Type B pancreatic cell (in vitro differentiated cells): ENCODE measurements at places on chromosomes 1 and 21. TPM values are rescaled to one million over a fixed set of nuclear protein-coding genes. Genes with fewer than 3 reads are reported as not detected.

F5 gene
- total RNA-seq, result 5.5 and 6.0 TPM in 2 replicates

KRTAP13-2 gene
- total RNA-seq, result not detected in 2 replicates

SPRR2G gene
- not detected in 2 replicates for total RNA-seq

EXO1 gene
- total RNA-seq, result 10.2 and 25.5 TPM in 2 replicates

TBX19 gene
- 1.3 and 1.6 TPM in 2 replicates for total RNA-seq

PGLYRP3 gene
- 0.87 and 1.3 TPM in 2 replicates for total RNA-seq

GRCh38 chr1:83060221-83060620 lies 938.7 kb downstream of the TTLL7 start:
- no peak for DNase-seq

GRCh38 chr1:15916417-15916816 lies 59.5 kb downstream of the ZBTB17 start:
- DNase-seq, result no peak

DNA sequence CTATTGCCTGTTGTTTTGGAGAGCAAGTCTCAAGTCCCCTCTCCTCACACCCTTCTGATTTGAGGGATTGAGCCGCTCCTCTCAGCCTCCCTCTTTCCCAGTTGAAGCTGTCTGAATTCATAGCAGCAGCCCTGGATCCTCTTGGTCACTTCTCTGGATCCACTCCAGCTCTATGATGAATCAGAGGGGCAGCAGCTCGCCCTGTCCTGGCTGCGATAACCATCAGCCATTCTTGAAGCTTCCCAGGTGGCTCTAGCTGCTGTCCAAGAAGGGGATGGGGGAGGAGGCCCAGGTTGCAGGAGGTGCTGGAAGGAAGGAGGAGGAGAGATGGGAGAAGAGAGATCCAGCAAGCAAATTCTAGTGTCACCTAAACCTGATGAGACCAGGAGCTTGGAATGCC lies 31.3 kb downstream of the WNT4 start:
- DNase-seq, result no peak

DNA sequence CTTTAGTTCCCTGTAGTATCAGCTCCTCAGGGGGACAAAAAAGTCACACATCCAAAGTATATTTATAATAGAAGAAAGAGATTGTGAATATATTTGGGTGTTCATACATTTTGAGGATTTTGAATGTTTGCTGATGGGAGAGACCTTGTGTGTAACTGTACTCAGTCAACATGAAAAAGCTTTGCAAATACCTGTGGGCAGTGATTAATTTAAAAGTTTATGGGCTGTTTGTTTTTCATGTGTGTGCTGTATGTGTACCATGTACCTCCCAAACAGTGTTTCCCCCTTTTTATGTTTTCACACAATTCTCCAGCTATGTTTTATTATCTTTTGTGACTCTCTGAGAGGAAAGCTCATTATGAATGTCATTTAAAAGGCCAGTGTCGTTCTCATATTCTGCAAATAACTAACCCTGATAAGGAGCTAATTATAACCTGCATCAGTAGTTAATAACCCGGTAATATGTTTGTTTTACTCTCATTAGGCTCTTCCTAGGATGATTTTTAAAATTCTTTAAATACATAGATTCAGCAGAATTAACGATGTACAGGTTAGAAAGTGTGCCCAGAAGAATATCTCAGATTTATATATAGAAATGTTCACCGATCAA lies 271.5 kb downstream of the NFIA start:
- no peak for DNase-seq

- no peak for DNase-seq
Measured at GRCh38 chr21:41373763-41374162, 11.9 kb downstream of the MX2 start.

DNA sequence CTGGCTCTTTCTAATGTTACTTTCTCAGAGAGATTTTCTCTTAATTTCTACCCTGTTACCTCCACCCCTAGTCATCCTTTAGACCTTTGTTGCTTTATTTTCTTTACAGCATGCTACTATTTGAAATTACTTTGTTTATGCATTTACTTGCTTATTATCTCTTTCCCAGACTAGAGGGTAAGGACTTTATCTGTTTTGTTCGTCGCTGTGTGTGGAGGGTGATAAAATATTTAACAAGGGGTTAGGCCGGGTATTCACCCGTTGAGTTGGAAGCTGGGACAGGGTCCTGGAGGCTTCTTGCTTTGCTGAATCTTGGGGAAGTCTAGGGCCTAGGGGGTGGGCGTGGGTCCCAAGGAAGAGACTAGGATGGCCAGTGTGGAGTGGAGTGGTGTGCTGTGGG lies 43.6 kb downstream of the CDC14A start:
- no peak for DNase-seq

DNA sequence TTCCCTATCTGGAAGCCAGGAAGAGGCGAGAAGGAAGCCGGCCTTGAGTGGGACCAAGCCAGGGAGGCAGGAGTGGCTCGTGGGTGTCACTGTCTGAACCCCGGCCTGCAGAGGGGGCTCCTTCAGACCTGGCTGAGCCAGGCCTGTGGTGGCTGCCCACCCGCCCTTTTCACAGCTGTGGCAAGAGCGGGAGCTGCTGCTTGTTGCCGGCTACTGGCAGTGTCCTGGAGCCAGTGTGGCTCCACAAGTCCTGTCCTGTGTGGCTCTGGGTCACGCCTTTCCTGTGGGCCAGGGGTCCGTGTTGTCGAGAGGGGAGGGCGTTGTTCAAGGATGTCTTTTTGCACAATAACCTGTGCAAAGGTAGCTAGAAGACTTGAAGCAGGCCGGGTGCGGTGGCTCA lies 1.3 kb downstream of the PFKL start:
- DNase-seq, result no peak

DNA sequence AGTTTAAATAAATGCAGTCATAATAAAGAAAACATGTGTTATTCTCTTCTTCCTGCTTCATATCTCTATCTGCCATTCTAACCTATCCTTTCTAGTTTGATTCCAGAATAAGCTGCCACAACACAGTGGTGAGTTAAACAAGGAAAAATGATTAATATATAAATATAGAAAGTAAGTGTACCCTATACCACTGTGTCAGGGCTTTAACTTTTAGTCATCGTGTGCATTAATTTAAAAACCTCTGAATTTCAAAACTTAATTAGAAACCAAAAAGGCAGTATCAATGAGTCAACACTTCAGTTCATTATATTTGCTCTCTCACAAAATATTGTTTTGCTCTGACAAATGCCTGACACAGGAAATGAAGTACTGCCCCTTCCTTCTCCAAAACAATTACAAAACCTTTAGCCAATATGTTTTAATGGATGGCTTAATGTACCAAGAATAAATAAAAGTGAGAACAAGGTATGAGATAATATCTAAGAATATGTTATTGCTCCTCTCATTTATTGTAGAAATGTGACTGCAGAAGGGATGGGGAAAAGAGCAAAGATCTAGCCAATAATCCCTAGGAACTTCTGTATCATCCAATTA lies 634.8 kb downstream of the KCNT2 start:
- no peak for DNase-seq

- no peak for DNase-seq
Measured at GRCh38 chr1:85566890-85567289, 13.7 kb upstream of the CCN1 start.

DNA sequence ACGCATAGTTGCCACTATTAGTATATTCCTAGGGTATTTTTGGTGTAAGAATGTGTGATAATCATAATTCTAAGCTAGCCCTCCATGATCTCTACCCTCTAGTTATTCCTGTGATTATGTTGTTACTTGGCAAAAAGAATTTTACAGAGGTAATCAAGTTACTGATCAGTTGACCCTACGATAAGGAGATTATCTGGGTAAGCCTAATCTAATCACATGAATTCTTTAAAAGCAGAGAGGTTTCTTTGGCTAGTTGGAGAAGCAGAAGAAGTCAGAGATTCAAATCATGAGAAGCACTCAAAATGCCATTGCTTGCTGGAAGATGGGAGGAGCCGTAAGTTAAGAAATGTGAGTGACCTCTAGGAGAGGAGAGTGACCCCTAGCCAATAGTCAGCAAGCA lies 72.7 kb downstream of the RPE65 start:
- no peak for DNase-seq

DNA sequence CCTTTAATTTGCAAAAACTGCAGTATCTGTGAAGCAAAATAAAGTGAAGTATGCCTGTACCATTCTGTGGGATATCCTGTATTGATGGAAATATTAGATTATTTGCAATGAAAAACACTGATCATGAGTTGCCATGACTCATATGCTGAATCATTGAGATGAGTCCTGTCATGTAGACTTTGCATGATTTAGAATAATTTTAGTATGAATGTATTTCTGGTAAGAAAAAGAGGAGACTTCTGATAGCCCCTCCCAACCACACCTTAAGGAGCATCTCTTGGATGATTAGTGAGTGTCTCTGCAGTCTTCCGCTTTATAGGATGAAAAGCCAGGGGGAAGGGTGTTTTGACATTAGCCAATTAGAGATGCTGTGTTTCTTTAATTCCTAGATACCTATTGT lies 55.2 kb upstream of the PTGS2 start:
- DNase-seq, result no peak

DNA sequence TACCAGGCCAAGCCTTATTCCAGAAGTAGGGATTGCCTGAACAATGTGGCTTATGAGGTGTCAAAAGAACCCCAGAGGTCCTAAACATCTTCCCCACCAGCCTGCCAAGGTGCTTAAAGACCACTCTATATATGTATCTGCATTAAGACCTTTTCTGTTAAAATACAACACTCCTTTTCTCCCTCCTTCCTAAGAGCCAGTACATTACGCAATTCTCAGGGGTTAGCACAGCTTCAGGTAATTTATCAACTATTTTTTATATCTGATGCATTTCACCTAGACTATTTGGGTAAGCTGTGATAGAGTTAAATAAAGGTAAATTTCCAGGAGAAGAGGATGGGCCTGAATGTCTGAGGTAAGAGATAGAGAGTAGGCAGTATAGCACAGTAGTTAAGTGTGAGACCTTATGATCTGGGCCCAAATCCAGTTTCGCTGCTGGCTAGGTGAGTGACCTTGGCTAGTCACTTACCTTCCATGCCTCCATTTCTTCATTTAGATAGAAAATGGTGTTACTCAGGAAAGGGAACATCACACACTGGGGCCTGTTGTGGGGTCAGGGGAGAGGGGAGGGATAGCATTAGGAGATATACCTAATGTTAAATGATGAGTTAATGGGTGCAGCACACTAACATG lies 5.1 kb upstream of the CCN1 start:
- no peak for DNase-seq

GRCh38 chr1:31063631-31064030 lies 1.9 kb downstream of the PUM1 start:
- DNase-seq, result no peak

DNA sequence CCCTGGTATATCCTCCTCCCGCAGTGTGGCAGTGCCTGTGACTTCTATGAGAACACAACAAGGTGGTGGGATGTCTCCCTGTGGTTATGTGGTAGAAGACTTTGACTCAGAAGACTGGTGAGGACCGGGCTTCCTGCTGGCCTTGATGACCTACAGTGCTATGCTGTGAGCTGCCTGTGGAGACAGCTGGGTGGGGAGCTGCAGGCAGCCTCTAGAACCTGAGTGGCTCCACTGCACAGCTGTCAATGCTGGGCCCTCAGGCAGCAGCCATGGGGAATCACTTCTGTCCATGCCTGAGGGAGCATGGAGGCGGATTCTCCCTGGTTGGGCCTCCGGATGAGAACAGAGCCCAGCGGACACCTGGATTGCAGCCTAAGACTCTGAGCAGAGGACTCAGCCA lies 14.9 kb downstream of the SLC1A7 start:
- no peak for DNase-seq

DNA sequence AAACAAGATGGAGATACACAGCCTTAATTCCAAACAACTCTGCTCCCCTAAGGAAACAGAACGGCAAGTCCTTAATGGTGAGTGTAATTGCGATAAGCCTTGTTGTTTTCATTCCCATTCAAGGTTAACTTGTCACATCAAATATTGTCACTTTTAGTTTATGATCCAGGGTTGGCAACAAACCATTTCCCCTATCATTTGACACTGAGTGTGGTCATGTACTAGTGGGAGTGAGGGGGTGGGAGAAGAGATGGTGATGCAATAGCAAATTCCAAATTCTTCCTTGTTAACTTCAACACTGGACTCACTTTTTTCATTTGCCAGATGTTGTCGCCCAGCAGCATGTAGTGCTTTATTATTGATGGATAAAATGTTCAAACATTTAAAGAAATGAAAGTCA lies 140.4 kb downstream of the ZNF326 start:
- DNase-seq, result no peak

DNA sequence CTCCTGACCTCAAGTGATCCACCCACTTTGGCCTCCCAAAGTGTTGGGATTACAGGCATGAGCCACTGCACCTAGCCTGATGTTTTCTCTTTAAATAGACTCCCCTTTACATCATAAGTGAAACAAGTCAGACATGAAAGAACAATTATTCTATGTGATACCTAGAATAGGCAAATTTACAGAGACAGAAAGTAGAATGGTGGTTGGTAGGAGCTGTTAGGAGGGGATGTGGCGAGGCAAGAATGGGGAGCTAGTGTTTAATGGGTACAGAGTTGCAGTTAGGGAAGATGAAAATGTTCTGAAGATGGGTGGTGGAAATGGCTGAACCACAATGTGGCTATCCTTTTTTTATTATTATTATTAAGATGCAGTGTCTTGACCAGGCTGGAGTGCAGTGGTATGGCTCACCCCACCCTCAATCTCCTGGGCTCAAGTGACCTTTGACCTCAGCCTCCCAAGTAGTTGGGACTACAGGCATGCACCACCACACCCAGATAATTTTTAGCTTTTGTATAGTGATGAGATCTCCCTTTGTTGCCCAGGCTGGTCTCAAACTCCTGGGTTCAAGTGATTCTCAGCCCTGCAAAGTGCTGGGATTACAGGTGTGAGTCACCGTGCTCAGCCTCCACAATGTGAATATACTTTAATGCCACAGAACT lies 28.4 kb downstream of the ELF3 start:
- DNase-seq, result no peak

DNA sequence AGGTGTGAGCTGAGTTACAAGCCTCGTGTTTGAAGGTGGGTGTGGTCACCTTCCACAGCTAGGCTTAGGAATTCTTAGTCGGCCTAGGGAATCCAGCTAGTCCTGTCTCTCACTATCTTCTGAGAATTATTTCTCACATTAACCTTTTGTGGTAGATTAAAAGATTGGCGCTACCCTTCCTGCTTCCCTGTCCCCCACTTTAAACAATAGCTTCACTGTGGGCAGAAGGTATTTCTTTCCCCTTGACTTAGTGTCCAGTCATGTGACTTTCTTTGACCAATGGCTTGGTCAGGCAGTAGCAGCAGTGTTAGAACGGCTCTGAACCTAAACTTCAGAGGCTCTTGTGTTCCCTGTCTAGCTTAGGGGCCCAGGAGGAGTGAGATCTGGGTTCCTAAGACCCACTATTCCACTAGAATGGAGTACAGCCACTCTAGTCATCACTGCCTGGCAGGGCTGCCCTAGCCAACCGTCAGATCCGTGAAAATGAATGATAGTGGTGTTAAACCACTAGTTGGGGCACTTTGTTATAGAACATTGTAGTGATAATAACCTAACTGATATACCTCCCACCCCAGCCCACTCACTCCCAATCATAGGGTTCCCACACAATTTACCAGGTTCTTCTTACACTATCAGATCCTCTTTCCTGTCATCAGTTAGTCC lies 13.9 kb upstream of the C1orf141 start:
- DNase-seq, result no peak
